Effector memory CD8-positive, alpha-beta T cell (primary cell): ENCODE measurements at places on chromosomes 2 and 18.
A peak's percentile ranks its signal among the peaks of the same experiment; 100 is the strongest.

DNA sequence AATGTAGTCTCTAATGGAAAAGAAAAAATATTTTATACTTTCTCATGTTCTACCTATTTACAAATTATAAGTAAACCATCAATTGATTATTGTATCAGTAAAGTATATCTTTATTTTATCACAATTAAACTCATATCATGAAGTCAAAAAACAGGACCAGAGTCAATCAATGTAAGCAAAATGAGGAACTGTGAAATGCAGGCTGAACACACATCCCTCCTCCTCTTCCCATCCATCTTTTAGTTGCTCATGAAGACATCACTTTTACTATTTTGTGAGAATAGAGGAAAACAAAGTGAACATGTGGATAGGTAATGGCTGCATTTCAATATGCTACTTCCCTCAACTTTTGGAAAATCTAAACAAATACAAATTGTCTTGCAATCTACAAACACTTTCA is 188.8 kb upstream of the PGAP1 start:
- no peak overlapping the region for H3K4me3 ChIP-seq
- no peaks in the 10 kb centered on the region for H3K27me3 ChIP-seq
- H3K4me1 ChIP-seq, result peaks cover 27% of the 10 kb centered on the region
- H3K27ac ChIP-seq, result peak overlapping the region; percentile 88

GRCh38 chr2:21696900-21697299 is 573.1 kb downstream of the TDRD15 start:
- no peaks in the 10 kb centered on the region for H3K36me3 ChIP-seq
- no peaks in the 10 kb centered on the region for H3K4me1 ChIP-seq
- H3K27me3 ChIP-seq, result no peaks in the 10 kb centered on the region
- DNase-seq, result no peak

DNA sequence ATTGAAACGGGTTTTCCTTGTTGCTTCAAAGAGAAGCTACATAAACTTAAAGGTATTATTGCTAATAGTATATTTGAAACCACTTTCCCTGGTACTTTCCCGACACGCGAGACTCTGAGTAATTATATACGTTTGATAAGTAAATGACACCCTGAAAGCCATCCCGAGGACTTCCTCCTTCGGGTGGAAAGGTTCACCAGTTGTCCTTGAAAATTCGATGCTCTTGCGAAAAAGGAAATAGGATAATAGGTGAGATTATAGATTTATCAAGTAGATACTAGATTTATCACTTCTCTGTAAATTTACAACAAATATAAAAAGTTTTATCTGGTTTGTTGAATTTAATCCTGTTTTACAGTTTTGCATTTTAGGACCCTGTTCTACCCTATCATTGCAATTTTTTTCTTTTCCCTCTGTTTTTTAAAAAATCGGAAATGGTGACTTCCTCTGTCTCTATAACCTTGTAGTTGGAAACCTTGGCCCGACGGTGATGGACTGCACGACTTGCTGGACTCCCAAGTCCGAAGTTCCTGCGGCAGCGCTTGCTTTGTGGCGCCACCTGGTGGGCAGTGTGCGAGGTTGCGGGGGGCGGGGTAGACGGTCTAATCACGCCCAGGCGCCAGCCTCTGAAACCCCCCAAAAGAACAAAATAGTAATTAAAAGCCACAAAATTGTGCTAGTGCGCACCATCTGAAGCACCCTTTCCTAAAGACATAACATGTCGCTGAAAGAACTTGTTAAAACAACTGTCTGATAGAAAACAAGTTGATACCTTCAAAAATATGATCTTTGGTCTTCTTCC is 972 bp upstream of the DLX2 start:
- H3K36me3 ChIP-seq, result peaks cover 53% of the 10 kb centered on the region
- H3K27me3 ChIP-seq, result peaks cover 85% of the 10 kb centered on the region
- H3K27ac ChIP-seq, result peak overlapping the region; percentile 35
- DNase-seq, result peak; percentile 59
- peaks cover 40% of the 10 kb centered on the region for H3K4me1 ChIP-seq
- peak overlapping the region; percentile 82 for H3K4me3 ChIP-seq

DNA sequence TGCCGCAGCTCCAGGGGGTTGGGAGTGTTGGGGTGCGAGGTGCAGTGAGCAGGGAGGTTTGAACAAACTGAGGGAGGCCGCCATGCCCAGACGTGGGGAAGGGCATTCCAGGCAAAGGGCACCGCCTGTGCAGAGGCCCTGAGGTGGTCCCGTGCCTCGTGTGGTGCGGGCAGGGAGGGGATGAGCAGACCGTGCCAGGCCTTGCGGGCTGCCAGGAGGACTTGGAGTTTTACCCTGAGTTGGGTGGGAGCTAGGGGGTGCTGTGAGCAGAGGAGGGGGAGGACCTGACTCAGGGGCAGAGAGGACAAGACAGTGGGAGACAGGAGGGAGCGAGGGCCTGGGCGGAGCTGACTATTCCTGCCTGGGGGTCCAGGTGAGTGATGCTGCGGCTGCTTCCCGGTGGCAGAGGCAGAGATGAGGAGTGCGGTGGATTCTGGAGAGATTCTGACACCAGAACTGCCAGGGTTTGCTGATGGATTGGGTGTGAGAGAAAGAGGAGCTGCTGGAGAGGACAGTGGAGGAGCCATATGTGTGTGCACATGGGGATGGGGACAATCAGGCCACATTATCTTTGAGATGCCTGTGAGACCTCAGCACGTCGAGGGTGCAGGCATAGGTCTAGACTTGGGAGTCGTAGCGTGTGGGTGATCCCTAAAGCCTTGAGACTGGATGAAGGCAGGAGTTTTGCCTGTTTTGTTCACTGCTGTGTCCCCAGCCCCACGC is 23.4 kb downstream of the ZAP70 start:
- no peaks in the 10 kb centered on the region for H3K27me3 ChIP-seq
- peaks cover 93% of the 10 kb centered on the region for H3K36me3 ChIP-seq
- peak overlapping the region; percentile 74 for H3K27ac ChIP-seq

DNA sequence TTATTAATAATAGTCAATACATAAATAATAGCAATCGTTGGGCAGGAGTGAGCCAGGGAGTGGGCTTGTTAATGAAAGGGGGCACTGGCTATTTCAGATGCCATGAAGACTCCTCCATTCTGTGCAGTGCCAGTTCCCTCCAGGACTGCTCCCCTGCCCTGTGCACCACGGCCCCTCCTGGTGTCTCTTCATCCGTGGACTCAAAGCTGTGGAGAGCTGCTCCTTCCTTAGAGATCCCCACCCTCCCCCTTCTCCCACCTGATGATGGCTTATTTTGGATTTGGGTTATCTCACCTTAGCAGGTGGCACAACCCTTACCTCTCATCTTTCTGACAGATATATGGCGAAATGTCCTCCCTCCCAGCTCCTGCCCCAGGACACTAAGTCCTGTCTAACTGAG is 3.1 kb upstream of the CELF4 start:
- H3K4me3 ChIP-seq, result no peak overlapping the region
- peaks cover 10% of the 10 kb centered on the region for H3K4me1 ChIP-seq
- DNase-seq, result no peak
- no peak overlapping the region for H3K27ac ChIP-seq

GRCh38 chr18:8696749-8697211 is 8.6 kb upstream of the MTCL1 start:
- H3K36me3 ChIP-seq, result peaks cover 4% of the 10 kb centered on the region
- peaks cover 25% of the 10 kb centered on the region for H3K27me3 ChIP-seq
- H3K4me3 ChIP-seq, result no peak overlapping the region
- H3K27ac ChIP-seq, result no peak overlapping the region

- H3K4me1 ChIP-seq, result no peaks in the 10 kb centered on the region
- H3K27ac ChIP-seq, result no peak overlapping the region
- H3K4me3 ChIP-seq, result no peak overlapping the region
- H3K36me3 ChIP-seq, result no peaks in the 10 kb centered on the region
Measured at GRCh38 chr2:178825183-178825582, 18.0 kb upstream of the TTN start.

- H3K4me3 ChIP-seq, result no peak overlapping the region
- no peak for DNase-seq
- no peak overlapping the region for H3K27ac ChIP-seq
- H3K4me1 ChIP-seq, result no peaks in the 10 kb centered on the region
- no peaks in the 10 kb centered on the region for H3K36me3 ChIP-seq
Measured at GRCh38 chr18:43855376-43855775, 578.1 kb upstream of the SYT4 start.

DNA sequence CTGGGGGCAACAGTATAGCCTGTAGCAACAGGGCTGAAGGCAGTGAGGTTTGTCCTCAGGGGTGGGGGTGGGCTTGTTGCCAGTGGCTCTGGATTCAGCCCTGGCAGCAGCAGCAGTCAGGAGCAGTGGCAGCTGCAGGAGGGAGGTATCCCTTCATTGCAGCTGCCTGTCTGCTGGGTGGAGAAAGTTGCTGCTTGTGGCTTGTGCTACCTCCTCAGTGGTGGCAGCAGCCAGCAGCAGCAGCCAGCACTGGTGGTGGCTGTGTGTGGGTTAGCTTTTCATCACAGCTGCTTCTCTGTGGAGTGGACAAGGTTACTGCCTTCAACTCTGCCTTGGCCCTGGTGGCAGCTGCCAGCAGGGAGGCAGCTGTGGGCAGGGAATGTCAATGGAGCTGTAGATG is 94.9 kb downstream of the ARL6IP6 start:
- no peaks in the 10 kb centered on the region for H3K4me1 ChIP-seq
- H3K4me3 ChIP-seq, result no peak overlapping the region
- H3K27ac ChIP-seq, result no peak overlapping the region
- no peak for DNase-seq
- peaks cover 23% of the 10 kb centered on the region for H3K27me3 ChIP-seq
- H3K36me3 ChIP-seq, result peaks cover 4% of the 10 kb centered on the region

GRCh38 chr2:174563530-174564282 is 33.9 kb downstream of the WIPF1 start:
- H3K27ac ChIP-seq, result peak overlapping the region; percentile 64
- no peaks in the 10 kb centered on the region for H3K27me3 ChIP-seq
- peaks cover 89% of the 10 kb centered on the region for H3K36me3 ChIP-seq
- no peak overlapping the region for H3K4me3 ChIP-seq
- peaks cover 11% of the 10 kb centered on the region for H3K4me1 ChIP-seq
- DNase-seq, result no peak

GRCh38 chr2:161030260-161031063 is 129.8 kb upstream of the TANK start:
- H3K4me1 ChIP-seq, result peaks cover 5% of the 10 kb centered on the region
- no peak for DNase-seq
- no peak overlapping the region for H3K27ac ChIP-seq
- peaks cover 1% of the 10 kb centered on the region for H3K27me3 ChIP-seq
- no peak overlapping the region for H3K4me3 ChIP-seq
- H3K36me3 ChIP-seq, result no peaks in the 10 kb centered on the region

DNA sequence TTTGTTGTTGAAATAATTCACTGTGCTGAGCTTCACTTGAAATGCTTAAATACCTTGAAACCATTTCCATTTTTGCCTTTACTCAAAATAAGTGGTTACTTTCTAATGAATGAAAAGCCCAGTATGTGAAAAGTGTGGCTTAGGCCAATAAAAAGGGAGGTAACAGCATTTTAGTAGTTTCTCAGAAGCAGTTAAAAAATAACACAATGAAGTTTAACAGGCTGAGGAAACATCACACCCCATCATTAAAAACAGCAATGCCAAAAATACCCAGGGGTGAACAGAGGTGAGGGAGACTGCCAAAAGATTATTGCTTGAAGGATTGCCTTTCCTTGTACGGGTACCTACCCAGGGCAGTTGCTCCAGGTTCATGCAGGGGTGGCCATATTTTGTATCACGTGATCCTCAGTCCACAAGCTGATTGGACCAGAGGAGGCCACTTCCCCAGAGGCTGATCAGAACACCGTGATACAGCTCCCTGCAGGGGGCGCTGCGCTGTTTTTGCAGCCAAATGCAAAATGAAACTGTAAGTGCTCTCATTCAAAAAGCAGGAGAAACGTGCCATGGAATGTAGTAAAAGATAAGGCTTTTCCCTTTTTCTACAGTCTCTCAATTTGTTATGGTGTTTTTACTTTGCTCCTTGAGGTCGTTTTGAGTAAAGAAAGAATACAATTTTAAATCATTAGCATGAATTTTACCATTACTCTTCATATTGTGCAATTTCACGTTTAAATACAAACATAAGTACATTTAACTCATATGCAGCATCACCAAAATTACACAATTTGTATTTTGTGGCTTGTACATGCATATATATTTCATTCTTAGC is 70.2 kb upstream of the SH3BP4 start:
- H3K27ac ChIP-seq, result no peak overlapping the region
- H3K36me3 ChIP-seq, result no peaks in the 10 kb centered on the region
- H3K4me3 ChIP-seq, result no peak overlapping the region
- DNase-seq, result peak; percentile 10

- H3K36me3 ChIP-seq, result no peaks in the 10 kb centered on the region
- H3K27me3 ChIP-seq, result peaks cover 65% of the 10 kb centered on the region
- no peak for DNase-seq
- peaks cover 2% of the 10 kb centered on the region for H3K4me1 ChIP-seq
- H3K4me3 ChIP-seq, result no peak overlapping the region
Measured at GRCh38 chr2:219448776-219449341, 14.2 kb downstream of the SPEG start.

GRCh38 chr2:136122661-136123060 is 4.7 kb upstream of the CXCR4 start:
- peaks cover 21% of the 10 kb centered on the region for H3K36me3 ChIP-seq
- DNase-seq, result no peak
- H3K4me3 ChIP-seq, result peak overlapping the region; percentile 52
- H3K27me3 ChIP-seq, result no peaks in the 10 kb centered on the region
- peaks cover 48% of the 10 kb centered on the region for H3K4me1 ChIP-seq

DNA sequence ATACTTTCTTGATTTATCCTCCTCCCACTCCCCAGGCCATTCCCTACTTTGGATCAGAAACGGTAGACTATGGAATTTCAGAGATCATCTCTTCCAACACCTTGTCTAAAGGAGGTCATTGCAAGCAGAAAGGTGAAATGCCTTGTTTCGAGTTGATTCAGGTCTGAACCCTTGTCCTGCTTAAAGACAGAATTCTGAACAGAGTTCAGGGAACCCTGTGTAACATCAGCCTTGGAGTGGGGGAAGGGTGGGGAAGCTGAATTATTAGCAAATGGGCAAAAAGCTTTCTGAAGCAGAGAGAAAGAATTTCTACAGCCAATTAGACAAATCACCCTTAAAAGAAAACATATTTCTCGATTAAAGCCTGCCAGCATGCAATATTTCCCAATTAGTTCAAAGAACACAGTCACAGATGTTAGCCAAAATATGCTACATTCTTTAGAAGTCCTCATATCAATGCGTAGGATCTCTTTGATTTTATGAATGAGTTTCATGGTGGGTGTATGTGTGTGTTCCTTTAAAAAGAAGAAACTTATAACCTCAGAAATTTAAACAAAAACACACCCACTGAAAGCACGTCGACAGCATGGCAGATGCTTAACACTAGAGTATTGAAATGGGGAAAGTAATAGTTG is 353.1 kb downstream of the RND3 start:
- no peak for DNase-seq
- H3K4me1 ChIP-seq, result no peaks in the 10 kb centered on the region
- H3K27me3 ChIP-seq, result no peaks in the 10 kb centered on the region
- no peak overlapping the region for H3K27ac ChIP-seq
- no peak overlapping the region for H3K4me3 ChIP-seq

DNA sequence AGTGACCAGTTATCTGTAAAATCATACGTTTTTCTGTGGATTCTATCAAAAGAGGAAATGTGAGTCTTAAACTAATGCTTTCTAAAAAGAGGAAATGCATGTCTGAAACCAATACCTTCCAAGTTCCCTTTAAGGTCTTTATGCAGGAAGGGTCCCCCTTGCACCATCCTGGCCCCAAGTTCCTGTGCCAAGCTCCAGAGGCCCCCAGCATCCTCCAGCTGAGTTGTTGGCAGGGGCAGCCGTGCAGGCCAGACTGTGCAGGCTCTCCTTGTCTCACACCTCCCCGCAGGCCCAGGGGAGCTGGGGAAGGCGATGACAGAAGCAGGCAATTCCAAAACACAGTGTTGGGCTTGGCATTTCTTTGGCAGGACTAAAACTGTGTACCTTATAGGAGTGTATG is 39.2 kb downstream of the DPYSL5 start:
- no peak overlapping the region for H3K4me3 ChIP-seq
- H3K36me3 ChIP-seq, result peaks cover 3% of the 10 kb centered on the region
- no peak for DNase-seq
